ENCODE measurements at places on chromosomes 11 and 22. TPM values are rescaled to one million over a fixed set of nuclear protein-coding genes. Genes with fewer than 3 reads are reported as not detected.

- H3K4me1 ChIP-seq = no peaks in the 10 kb centered on the region
- no peak for DNase-seq
- no peaks in the 10 kb centered on the region for H3K27me3 ChIP-seq
- no peak overlapping the region for H3K4me3 ChIP-seq
- H3K36me3 ChIP-seq = no peaks in the 10 kb centered on the region
Measured at GRCh38 chr22:34993548-34993947, 72.4 kb upstream of the ISX start.

Gene OR52I1
- not detected for total RNA-seq

Gene TEX54
- total RNA-seq = 1.2 TPM

Gene MYEOV
- 0.22 TPM for total RNA-seq

Gene LSP1
- total RNA-seq = not detected

DNA sequence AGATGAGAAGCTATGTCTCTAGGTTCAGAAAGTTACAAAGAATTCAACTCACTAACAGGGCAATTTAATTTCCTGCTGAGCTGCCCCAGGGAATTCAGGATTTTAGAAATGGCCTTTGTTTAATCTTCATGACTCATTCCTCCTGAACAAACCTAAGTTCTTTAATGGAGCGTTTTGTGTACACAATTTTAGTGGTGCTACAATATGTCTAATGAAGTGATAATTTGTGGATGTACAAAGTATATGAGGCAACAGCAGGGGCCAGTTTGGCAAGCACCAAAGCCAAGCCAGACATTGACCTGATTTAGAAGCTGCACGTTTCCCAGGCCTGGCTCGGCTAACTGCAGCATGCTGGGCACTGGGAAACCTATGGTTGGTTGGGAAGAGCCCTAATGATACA, 34.4 kb upstream of the HEPHL1 start:
- H3K4me1 ChIP-seq = no peaks in the 10 kb centered on the region
- no peak overlapping the region for H3K27ac ChIP-seq
- DNase-seq = no peak
- H3K36me3 ChIP-seq = no peaks in the 10 kb centered on the region

Gene MRGPRX4
- not detected for total RNA-seq

DNA sequence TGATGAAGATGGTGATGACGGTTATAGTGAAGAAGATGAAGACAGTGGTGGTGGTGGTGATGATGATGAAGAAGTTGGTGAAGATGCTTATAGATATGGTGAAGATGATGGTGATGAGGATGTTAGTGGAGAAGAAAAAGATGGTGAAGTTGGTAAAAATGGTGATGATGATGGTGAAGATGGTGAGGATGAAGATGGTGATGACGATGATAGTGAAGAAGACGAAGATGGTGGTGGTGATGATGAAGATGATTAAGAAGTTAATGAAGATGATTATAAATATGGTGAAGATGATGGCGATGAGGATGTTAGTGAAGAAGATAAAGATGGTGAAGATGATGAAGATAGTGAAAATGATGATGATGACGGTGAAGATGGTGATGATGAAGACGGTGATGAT, 25.2 kb upstream of the FGF3 start:
- H3K4me3 ChIP-seq = no peak overlapping the region
- no peak overlapping the region for H3K27ac ChIP-seq
- peaks cover 2% of the 10 kb centered on the region for H3K36me3 ChIP-seq
- no peak for DNase-seq
- no peaks in the 10 kb centered on the region for H3K27me3 ChIP-seq
- H3K4me1 ChIP-seq = no peaks in the 10 kb centered on the region

- no peaks in the 10 kb centered on the region for H3K27me3 ChIP-seq
- peak overlapping the region; percentile 90 for H3K4me3 ChIP-seq
- DNase-seq = peak; percentile 47
- no peak overlapping the region for H3K27ac ChIP-seq
- H3K36me3 ChIP-seq = peaks cover 16% of the 10 kb centered on the region
- H3K4me1 ChIP-seq = no peaks in the 10 kb centered on the region
Measured at GRCh38 chr22:42078469-42079318, 806 bp upstream of the SMDT1 start.

GRCh38 chr11:612961-613300, 2.8 kb downstream of the IRF7 start:
- no peak for DNase-seq
- H3K27ac ChIP-seq = no peak overlapping the region
- H3K27me3 ChIP-seq = no peaks in the 10 kb centered on the region
- H3K4me1 ChIP-seq = no peaks in the 10 kb centered on the region
- H3K4me3 ChIP-seq = no peak overlapping the region

- DNase-seq = no peak
- H3K4me1 ChIP-seq = peaks cover 3% of the 10 kb centered on the region
- H3K36me3 ChIP-seq = peaks cover 15% of the 10 kb centered on the region
- H3K27me3 ChIP-seq = no peaks in the 10 kb centered on the region
Measured at GRCh38 chr11:34049028-34049427, 2.5 kb upstream of the CAPRIN1 start.

Gene CLCF1
- 2.1 TPM for total RNA-seq

DNA sequence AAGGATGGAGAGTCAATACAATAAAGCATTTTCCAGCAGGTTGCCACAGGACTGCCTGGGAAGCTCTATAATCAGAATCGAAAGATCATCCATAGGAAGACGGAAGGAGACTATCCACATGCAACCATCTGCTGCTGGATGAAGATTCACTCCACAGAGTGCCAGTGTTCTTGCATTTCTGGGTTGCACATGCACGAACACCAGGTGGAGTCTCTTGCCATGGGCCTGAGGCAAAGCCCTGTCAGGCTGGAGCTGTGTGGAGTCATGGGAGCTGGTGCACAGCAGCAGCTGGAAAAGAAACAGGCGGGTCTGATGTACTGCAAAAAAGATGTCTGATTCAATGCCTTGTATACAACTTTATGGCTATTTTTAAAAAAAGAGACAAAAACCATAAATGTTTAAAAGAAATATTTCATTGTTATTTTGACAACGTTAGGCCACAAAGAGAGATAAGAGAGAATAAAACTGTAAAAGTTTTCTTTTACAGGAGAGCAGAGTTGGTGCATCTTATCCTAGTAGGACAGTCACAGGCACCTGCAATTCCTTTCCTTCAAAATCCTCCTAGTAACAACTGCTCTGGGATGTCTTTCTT, 12.9 kb upstream of the FAT3 start:
- DNase-seq = peak; percentile 62
- H3K4me3 ChIP-seq = no peak overlapping the region
- no peaks in the 10 kb centered on the region for H3K27me3 ChIP-seq
- peaks cover 8% of the 10 kb centered on the region for H3K4me1 ChIP-seq
- H3K36me3 ChIP-seq = no peaks in the 10 kb centered on the region

DNA sequence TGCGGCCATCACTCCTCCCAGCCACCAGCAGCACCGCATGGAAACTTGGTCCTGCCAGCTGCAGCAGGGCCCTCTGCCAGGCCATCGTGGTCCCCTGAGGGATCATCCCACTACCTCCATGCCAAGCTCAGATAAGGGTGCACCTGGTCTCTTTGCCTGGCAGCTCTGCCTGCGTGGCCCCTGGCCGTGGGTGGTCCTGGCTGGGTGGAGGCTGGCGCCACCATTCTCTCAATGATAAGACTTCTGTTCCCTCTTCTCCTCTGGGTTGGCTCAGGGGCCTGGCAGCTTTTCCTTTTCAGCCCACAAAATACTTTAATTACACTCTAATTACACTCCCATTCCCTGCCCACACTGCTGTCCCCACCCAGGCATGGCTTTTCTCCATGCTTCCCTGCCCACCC, 26.8 kb upstream of the TSKU start:
- no peak for DNase-seq
- H3K4me3 ChIP-seq = no peak overlapping the region
- H3K4me1 ChIP-seq = no peaks in the 10 kb centered on the region
- H3K27ac ChIP-seq = no peak overlapping the region
- no peaks in the 10 kb centered on the region for H3K27me3 ChIP-seq

DNA sequence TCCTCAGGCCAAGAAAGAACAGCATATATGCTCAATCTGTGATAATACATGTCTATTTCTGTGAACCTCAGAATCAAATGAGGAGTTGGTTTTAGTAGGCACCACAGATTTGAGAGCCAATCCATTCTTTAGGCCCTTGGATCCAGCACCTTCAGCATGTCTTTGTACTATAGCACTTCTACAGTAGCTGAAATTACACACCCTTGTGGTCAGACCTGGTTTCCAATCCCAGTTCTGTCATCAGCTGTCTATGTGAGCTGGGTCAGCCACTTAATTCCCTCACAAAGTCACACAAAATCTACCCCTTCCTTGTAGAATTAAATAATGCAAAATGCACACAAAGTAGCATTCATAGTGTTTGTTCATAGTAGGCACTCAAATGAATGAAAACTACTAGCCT, 381.3 kb upstream of the LARGE1 start:
- no peak for DNase-seq
- no peaks in the 10 kb centered on the region for H3K4me1 ChIP-seq
- H3K4me3 ChIP-seq = no peak overlapping the region
- no peaks in the 10 kb centered on the region for H3K36me3 ChIP-seq
- H3K27me3 ChIP-seq = no peaks in the 10 kb centered on the region

DNA sequence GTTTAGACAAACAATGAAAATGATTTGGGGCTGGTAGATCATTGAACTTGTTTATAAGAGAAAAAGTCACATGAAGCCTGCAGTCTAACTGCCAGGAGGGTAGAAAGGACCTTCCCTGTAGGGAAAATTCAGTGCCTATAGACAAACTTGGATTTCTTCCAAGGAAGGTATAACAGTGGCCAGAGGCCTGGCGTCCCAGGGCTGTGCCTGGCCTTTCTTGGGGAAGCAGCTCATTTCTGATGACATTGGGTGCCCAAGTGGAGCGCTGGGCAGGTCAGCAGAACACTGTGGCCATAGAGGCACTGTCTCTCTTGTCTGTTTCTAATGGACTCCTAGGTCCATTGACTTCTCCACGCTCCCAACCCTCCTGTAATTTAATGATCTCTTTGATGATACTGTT, 6.6 kb upstream of the FXYD6 start:
- no peak overlapping the region for H3K27ac ChIP-seq
- DNase-seq = no peak
- peaks cover 2% of the 10 kb centered on the region for H3K4me1 ChIP-seq
- no peaks in the 10 kb centered on the region for H3K27me3 ChIP-seq
- H3K4me3 ChIP-seq = no peak overlapping the region
- H3K36me3 ChIP-seq = no peaks in the 10 kb centered on the region

Gene OR52H1
- not detected for total RNA-seq

Gene GAS2
- total RNA-seq = 1.8 TPM

- H3K4me3 ChIP-seq = no peak overlapping the region
Measured at GRCh38 chr11:130076778-130077481, 7.2 kb downstream of the APLP2 start.

Gene POU2AF1
- not detected for total RNA-seq

Gene MMP1
- total RNA-seq = not detected

GRCh38 chr22:48746789-48747425, 1080.8 kb downstream of the BRD1 start:
- no peaks in the 10 kb centered on the region for H3K27me3 ChIP-seq
- H3K4me1 ChIP-seq = no peaks in the 10 kb centered on the region
- no peak overlapping the region for H3K4me3 ChIP-seq
- DNase-seq = no peak
- H3K36me3 ChIP-seq = no peaks in the 10 kb centered on the region

Gene SPINDOC
- 121 TPM for total RNA-seq

Gene LRRC10B
- total RNA-seq = 0.31 TPM

DNA sequence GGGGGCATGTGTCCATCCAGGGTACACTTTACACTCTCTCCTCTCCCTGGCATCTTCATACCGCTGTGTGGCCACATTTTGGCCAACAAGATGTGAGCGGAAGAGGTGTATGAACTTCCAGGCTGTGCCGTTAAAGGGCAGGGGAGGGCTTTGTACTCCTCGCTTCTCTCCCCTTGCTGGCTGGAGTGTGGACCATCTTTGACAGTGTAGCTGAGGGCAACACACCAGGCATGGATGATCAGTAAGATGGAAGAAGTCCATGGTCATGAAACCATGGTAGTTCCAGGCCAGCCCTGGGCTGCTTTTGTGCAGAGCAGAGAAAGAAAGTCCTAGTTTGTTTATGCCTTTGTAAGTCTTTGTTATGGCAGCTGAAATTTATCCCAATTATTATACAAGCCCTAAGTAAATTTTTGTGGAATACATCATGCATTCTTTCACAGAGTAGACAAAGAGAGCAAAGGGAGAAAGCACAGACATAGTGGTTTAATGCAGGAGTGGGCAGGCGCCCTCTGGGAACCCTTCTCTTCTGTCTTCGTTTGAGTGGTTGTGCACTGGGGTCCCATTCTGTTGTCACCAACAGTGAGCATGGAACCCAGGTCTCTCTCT, 70.4 kb downstream of the FBXO7 start:
- H3K4me1 ChIP-seq = no peaks in the 10 kb centered on the region
- no peak for DNase-seq
- no peaks in the 10 kb centered on the region for H3K36me3 ChIP-seq
- no peak overlapping the region for H3K27ac ChIP-seq

Gene HPX
- total RNA-seq = 1.0 TPM

Gene SLC6A5
- not detected for total RNA-seq

DNA sequence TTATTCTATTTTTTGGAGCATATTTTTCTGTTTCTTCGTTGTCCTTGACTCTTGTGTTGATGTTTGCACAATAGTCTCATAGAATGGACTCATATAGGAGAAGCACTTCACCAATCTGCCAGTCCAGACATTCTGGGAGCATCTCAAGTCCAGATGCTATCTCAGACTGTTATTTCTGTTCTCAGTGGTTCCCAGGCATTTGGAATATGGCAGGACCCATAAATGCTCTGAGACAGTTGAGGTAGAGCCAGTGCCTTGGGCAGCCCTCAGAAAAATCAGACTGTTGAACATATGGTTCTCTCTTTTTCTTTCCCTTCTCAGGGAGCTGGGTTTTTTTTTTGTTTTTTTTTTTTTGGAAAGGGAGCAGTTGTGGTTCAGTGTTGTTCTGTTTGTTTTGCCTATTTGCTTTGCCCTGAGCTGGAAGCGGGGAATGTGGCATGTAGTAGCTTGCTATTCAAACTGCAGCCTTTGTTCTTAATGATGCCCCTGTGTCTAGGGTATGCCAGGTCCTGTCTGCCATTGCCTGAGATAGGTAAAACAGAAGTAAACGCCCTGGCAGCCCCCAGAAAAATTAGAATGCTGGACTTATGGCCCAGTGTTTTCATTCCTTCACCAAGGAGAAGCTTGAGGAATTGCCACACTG, 3.7 kb upstream of the MS4A2 start:
- H3K27me3 ChIP-seq = no peaks in the 10 kb centered on the region
- no peaks in the 10 kb centered on the region for H3K36me3 ChIP-seq
- no peaks in the 10 kb centered on the region for H3K4me1 ChIP-seq
- no peak overlapping the region for H3K4me3 ChIP-seq
- no peak for DNase-seq

- no peaks in the 10 kb centered on the region for H3K27me3 ChIP-seq
- H3K4me1 ChIP-seq = no peaks in the 10 kb centered on the region
- no peak overlapping the region for H3K27ac ChIP-seq
- no peak for DNase-seq
- no peak overlapping the region for H3K4me3 ChIP-seq
- H3K36me3 ChIP-seq = peaks cover 5% of the 10 kb centered on the region
Measured at GRCh38 chr11:36578458-36578857, 10.7 kb downstream of the RAG1 start.

- no peak overlapping the region for H3K4me3 ChIP-seq
- no peak for DNase-seq
Measured at GRCh38 chr22:19357270-19358105, 66.0 kb upstream of the CLTCL1 start.
